ENCODE measurements at places on chromosomes 6 and 20.

GRCh38 chr6:7112171-7112570 is 4.4 kb downstream of the RREB1 start:
- no peak for DNase-seq

DNA sequence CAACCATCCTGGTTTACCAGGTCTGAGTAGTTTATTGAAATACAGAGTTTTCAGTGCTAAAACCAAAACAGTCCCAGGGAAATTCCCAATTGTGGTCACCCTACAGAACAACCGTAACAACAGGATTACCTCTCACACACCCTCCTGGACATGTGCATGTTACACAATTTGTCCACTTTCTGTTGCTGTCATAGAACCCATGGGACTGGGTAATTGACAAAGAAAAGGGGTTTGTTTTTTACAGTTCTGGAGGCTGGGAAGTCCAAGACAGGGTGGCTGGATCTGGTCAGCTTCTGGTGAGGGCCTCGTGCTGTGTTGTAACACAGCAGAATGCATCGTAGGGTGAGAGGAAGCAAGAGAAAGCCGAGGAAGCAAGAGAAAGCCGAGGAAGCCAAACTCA is 9.1 kb upstream of the ADA start:
- DNase-seq: no peak

DNA sequence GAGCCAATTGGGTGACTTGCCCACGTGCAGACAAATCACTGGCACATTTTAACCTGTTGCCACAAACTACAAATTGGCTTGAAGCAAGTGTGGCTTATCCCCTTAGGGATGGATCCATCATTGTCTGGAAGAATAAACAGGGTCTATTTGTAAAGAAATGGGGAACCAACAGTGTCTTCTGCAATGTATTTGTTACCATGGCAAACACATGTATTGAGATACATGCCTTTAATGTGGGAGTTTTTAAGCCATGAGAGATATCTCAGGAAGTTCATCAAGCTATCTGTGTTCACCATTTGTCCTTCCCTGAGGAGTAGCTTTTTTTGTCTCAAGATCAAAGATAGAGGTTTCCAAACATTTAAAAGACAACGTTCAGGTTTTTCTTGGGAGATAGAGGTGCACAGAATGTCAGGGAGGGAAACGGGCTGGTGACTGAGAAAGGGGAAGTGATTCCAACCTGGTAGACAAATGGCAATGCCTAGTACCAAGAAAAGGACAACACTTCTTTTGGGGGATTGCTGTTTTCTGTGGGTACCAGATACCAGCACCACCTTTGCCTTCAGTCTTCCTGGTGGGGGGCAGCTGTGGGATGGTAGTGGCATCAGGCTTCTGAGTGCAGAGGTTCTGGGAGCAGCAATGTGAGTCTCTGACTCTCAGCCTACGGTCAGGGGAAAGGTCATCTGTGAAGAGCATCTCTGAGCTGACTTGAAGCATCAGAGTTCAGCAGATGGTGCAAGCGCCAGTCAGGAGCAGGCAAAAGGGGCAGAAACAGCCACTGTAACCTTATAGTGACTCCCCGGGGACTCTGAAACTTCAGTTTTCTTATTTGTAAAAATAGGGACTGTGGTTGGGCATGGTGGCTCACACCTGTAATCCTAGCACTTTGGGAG is 20.1 kb upstream of the BCAS1 start:
- DNase-seq: no peak

GRCh38 chr6:129236001-129236517 is 353.1 kb downstream of the LAMA2 start:
- no peak for DNase-seq

GRCh38 chr6:20117474-20117873 is 94.8 kb downstream of the MBOAT1 start:
- no peak for DNase-seq

DNA sequence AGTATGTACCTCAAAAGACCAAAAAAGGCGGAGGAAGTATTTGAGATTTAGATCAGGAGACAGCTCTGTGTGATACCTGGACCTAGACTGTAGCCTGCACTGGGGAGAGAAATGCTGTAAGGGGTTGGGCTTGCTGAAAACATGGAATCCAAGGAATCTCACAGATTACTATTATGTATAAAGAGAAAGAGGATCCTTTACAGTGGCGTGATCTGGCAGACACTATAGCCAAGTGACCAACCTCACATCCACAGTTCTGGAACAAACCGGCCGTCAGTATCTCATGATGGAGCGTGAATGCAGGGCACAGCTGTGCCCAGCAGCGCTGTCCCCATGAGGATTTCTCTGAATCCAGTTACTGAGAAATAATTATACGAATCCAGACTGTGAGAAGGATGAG is 12.3 kb downstream of the DDX27 start:
- no peak for DNase-seq

DNA sequence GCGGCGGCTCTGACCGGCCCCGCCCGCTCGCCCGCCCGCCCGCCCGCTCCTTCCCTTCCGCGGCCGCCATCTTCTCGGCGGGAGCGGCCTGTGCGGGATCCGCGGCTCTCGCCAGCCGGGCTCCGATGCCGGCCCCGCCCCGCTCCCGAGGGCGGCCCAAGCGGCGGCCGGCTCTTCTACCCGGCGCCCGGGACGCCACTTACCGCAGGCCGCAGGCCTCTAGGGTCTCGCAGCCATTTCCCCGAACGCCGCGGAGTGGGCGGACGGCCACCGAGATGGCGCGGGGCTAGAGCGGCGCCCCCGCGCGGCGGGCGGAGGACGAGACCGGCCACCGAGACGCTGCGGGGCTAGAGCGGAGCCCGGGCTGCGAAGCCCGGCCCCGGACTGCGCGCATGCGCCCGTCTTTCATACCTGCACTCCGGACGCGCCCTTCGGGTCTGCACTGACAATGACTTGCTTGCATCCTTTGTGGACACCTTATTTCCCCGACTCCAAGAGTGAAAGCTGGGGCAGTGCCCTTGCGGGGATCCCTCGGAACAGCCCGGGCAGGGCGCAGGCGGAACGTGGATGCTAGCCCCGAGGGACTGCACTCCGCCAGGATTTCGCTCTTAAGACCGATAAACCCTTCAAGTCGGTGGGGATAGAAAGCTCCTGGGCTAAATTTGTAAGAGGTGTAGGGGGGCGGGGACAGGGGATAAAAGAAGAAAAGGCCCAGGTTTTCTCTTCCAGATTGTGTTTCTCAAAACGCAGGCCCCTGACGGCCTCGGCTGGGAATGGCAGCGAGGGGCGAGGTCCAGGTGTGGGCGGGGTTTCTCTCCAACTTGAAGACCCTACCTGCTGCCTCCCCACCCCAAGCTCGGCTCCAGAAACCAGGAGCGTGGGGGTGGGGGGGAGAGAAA is at the start of gene DIDO1:
Gene DIDO1 (minus strand): TSS at position 277 of the 899 bp plus-strand sequence.
- DNase-seq: no peak

DNA sequence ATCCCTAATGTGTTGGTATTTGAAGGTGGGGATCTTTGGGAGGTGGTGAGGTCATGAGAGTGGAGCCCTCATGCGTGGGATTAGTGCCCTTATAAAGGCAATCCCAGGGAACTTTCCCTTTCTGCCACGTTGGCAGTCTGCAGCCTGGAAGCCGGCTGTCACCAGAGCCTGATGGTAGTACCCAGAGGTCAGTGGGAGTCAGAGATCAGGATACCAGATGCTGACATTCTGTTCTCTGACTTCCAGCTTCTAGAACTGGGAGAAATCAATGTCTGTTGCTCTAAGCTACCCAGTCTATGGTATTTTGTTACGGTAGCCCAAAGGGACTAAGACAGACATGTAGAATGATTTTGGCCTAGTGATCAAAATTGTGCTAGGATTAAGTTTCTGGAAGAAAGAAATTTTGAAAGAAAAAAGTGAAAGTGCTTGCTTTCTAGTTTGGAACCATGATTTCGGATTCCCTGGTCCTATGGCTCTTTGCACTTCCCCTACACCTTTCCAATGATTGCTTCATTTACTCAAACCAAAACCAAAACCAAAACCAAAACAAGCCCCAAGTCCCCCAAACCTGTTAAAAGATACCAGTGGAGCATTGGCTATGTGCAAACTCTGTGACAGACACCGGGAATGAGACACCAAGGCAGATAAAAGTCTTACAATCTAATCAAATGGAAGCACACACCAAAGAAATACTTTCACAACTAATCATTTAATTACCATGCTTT is 173.7 kb upstream of the ZNF217 start:
- no peak for DNase-seq

DNA sequence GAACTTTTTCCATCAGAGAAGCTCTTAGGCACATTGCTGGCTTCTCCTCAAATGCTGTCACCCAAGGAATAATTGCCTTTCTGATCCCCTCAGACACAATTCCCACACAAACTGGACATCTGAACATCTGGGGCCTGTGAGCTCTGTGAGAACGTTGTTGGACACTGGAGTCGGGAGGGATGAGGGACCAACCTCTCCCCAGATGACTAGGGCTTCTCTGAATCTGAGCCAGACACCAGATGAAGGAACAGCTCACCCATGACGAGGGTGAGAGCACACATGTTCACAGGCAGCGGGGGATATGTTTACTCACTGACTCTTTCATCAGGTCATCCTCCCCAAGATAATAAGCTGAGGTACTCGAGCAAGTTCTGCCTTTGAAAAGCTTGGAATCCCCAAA is 283.9 kb upstream of the SUPT3H start:
- no peak for DNase-seq

DNA sequence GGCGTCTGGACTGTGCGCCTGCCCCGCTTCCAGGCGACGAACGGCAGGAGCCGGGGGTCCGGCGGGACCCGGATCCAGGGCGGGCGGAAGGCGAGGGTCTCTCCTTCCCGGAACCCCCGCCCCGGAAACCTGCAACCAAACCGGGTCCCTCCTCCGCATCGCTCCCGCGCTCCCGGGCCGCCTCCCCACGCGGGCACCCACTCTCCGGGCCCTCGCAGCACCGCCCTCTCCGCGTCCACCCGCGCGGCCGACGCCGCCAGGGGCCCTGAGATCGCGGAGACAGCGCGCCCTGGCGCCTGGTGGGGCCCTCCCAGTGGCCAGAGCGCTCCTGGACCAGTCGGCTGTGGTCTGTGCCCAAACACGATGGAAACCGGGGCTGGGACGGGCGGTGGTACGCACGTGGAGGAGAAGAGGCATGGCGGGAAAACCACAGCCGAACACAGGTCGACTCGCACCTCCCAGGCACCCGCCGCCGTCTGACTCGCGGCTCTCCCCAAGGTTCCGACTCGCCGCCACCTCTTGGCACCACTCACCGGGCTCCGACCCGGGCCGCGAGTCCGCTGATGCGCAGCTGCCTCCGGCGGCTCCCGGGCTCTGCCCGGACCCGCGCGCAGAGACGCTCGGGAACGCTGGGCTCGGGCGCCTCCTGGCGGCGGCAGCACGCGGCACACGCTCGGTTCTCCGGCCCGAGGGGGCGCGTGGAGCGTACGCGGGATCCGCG is 7.9 kb downstream of the NKX2-2 start:
- no peak for DNase-seq

DNA sequence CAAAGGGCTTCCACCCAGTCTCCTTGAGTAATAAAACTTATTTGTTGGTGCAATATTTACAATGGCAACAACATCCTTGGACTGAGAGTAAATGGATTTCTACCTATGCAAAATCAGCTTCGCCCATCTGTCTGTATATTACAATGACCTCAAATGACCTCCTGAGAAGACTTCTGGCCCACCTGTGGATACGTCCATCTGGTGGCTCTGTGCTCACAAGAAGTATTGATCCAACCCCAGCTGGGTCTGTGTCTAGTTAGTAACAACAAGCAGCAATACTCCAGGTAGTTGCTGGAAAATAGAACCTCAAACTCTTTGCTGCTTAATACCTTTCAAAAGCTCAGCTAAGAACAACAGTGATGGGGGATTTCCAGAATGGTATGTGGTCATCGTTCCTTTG is 34.7 kb upstream of the GSTA4 start:
- no peak for DNase-seq

DNA sequence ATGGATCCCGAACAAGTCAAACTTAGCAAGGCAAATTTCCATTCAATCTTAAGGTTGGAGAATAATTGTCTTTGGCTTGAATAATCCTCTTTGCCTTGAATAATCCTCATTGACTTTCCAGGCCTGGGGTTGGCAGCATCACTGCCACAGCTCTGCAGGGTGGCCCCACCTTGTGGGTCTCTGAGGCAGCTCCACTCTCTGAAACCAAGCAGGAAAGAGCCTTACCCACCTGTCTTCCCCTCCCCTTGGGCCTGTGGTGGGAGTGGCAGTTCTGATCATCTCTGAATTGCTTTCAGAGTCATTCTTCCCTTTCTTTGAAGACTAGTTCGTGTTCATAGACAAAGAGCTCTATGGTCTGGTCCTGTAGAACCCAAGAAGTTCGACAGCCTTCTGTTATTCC is 47.5 kb downstream of the KCNQ5 start:
- no peak for DNase-seq

- DNase-seq: no peak
Observed at GRCh38 chr20:61980647-61981583, 84.8 kb downstream of the TAF4 start.

- no peak for DNase-seq
Observed at GRCh38 chr20:45621593-45621992, 7.9 kb upstream of the WFDC10A start.

GRCh38 chr6:43979525-43979924 is 147.7 kb downstream of the MRPL14 start:
- DNase-seq: no peak

- no peak for DNase-seq
Observed at GRCh38 chr6:87897663-87898062, 150.0 kb upstream of the SPACA1 start.

DNA sequence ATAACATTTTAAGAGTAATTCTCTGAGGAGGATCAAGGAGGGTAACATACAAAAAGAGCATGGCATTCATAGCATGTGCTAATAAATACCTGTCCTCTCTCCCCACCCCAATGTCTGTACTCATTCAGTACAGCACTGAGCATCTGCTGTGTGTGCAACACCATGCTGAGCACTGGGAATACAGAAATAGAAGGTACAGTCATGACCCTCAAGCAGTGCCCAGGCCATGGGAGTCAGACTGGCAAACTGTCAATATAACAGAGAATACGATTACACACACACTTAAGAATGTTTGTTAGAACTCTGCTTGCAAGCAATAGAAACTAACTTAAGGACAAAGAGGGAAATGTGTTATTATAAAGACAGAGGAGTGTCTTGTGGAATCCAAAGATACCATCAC is 24.7 kb upstream of the ZFAND3 start:
- DNase-seq: no peak

GRCh38 chr6:26476896-26477295 is 19.1 kb downstream of the BTN2A1 start:
- no peak for DNase-seq

DNA sequence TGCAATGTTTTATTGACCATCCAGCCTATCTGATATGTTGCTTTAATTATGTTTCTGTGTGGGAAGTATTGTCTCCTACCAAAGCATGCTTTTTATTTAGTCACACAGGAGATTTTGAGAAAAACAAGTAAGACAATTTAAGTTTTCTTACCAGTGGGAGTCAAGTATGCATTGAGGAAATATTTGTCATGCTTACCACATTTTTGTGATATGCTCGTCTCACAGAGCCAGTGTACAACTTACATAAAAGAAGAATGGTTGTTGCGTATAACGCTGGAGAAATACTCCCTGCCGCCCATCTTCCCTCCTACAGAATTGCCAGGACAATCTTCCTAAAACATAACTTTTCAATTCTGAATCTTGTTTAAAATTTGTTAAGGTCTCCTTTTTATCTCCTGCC is 37.1 kb upstream of the FILIP1 start:
- DNase-seq: no peak

- DNase-seq: no peak
Observed at GRCh38 chr6:72078096-72078495, 191.7 kb downstream of the RIMS1 start.

GRCh38 chr20:34871966-34872621 is 562 bp downstream of the GGT7 start:
- DNase-seq: no peak

- no peak for DNase-seq
Observed at GRCh38 chr6:7424967-7425807, 35.6 kb downstream of the RIOK1 start.

GRCh38 chr6:168419569-168419968 is 21.4 kb upstream of the SMOC2 start:
- no peak for DNase-seq

Data from cortex of kidney (tissue), 1 donor.